ENCODE measurements at places on chromosomes 12 and 14.

DNA sequence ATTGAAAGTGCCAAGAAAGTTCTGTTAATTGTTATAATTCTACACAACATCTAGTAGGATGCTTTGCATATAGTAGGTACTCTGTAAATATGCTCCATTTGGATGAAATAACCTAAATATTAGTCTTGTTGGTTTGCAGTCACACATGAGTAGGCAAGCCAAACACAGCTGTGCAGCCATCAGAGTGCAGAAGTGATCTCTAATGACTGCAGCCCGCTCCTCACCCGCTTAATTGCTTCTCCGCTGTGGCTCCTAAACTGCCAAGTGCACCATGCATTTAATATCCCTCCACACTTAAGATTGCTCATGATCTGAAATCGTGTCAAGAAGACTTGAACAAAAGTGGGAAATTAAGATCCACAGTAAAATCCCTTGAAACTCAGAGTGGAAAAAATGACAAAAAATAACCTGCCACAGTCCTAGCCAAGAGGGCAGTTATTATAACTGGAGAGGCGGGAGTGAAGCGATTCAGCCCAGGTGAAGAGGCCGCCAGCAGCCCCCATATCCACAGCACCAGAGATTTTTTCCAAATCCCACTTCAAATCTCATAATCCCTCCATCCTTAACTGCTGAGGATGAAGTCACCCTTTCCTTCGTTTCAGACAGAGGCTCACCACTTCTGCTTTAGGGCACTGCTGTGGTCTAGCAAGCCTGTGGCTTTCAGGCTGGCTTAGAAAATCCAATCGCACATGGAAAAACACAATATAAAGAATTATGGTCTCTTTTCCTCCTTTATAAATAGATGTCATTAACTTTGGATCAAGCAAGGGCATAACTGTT lies 69.5 kb downstream of the TMEM30B start:
- DNase-seq, result peak; percentile 16

- no peak for DNase-seq
These were observed 29.6 kb downstream of the IFT43 start for GRCh38 chr14:76015191-76015590.

- DNase-seq, result no peak
These were observed 126.4 kb downstream of the ATP23 start for GRCh38 chr12:58067610-58068387.

- DNase-seq, result no peak
These were observed 74.1 kb downstream of the PLXNC1 start for GRCh38 chr12:94222351-94223084.

- DNase-seq, result no peak
These were observed 16.4 kb upstream of the ARID2 start for GRCh38 chr12:45713078-45713477.

DNA sequence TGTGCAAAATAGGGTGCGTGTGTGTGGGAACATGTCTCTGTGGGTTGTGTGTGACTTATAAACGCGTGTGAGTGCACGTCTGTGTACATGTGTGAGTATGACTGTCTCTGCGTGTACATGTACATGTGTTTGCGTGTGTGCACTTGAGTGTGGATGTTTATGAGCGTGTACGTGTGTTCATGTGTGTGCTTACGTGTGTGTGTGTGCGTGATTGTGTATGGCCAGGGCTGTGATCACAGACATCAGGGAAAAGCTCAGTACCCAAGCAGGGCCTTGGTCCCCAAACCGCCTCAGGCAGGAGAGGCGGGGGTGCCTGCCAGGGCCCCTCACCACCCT lies 326.3 kb upstream of the DIO3 start:
- DNase-seq, result no peak

GRCh38 chr14:105855246-105855892 lies 329.0 kb downstream of the TMEM121 start:
- no peak for DNase-seq

GRCh38 chr14:71481021-71481654 lies 451.1 kb upstream of the RGS6 start:
- DNase-seq, result no peak

- no peak for DNase-seq
These were observed 61.8 kb downstream of the TSPAN9 start for GRCh38 chr12:3138941-3139511.

GRCh38 chr12:86590296-86590695 lies 334.1 kb upstream of the MGAT4C start:
- no peak for DNase-seq

DNA sequence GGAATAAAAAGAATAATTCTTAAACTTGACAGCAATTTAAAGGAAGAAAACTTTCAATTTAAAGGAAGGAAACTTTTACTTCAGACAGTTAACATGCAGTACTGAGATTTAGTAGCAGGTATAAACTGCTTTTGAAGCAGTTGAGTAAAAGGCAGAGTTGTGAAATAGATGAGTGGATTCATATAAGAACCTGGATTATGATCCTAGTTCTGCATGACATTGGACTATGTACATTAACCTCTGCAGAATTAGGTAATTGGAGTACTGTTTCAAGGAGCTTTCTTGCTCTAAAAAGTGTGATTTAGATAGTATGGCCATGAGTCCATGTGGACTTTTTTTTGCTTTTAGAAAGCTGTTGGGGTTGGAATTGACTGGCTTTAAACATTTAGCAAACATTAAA lies 29.7 kb downstream of the ATP2A2 start:
- DNase-seq, result no peak

- peak; percentile 78 for DNase-seq
These were observed 1.3 kb downstream of the DDN start for GRCh38 chr12:48997719-48998496.

- DNase-seq, result no peak
These were observed 98.1 kb upstream of the TMPO start for GRCh38 chr12:98417266-98417665.

DNA sequence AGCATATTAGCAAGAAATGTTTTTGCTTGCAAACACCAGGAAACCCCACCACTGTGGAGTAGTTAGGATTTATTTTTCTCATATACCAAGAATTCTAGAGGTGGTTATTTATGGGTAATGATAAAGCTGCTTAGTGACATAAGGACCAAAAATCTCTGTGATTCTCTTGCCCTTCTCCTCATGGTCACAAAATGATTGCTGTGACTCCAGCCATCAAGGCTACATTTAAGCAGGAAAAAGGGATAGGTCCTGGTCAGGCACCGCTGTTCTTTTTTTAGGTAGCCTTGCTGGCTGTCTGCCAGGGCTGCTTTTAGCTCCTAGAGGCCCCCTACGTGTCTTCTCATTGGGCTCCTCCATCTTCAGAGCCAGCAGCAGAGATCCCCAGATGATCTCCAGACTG lies 104.2 kb downstream of the AACS start:
- no peak for DNase-seq

Data from NCI-H1930 (cell line).